Stimulated activated naive B cell treated with anti-CD40 and anti-IgM and Interleukin-4, amounts not matched to agents 10 μg/mL and 1 μg/mL and 100 μg/mL, for 72 hours (primary cell): ENCODE measurements at places on chromosomes 16 and 17.

DNA sequence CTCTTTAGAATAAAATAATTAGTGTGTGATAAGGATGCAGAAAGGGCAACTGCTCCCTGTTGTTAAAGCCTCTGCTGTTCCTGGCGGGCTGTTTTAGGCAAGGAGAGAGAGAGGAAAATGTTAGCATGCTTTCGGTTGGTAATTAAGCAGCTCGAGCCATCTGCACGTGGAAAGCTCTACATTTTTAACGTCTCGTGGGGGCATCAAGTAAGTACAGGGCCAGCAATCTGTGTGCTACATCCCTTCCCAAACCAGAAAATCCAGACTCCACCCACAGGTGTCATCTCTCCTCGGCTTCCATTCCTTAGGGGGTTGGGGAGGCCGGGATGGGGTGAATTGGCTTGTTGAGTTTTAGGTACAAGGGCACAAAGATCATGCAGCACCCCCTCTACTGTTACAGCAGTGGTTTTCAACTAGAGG, 62.4 kb upstream of the MARCHF10 start:
- no peak for DNase-seq

- no peak for DNase-seq
Observed at GRCh38 chr16:11032000-11032921, 87.9 kb downstream of the CLEC16A start.

- no peak for DNase-seq
Observed at GRCh38 chr16:27425961-27426360, 24.0 kb downstream of the IL21R start.

GRCh38 chr17:55830699-55831471, 80.0 kb downstream of the PCTP start:
- no peak for DNase-seq

DNA sequence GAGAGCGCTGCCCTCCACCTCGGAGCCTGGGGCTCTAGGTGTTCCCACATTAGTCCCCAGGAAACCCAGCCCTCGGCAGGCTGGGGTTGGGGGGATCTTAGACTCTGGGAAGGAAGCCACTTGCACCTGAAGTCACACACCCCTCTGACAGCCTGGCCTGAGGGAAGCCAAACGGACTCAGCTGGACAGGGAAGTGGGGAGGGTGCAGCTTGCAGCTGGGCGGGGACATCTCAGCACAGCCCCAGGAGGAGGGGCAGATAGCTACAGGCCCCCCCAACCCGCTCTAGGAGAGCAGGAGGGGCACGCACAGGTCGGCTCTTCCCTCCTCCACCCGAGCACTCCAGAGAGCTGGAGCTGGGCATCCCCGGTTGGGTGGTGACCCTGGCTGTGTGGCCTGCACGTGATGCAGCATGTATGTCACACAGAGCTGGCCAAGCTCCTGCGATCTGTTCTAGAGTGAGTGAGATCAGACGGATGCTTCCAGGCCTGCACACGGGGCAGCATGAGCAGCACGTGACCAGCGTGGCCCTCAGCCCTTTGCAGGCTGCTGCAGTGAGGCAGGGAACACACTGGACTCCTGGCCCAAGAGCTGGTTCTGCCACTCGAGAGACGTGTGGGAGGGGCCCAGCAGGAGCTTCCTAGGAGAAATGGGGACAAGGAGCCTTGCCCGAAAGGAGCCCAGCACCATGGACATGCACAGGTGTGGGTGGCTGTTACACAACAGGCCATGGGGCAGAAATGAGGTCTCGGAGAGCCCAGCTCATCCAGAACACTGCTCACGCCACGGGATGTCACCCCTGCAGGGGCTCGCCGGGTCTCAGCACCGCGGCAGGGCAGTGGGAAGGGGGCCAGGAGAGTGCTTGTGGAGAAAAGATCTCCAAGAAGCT, 15.4 kb downstream of the KIFC3 start:
- DNase-seq = no peak

- no peak for DNase-seq
Observed at GRCh38 chr17:49252148-49252695, 21.6 kb upstream of the PHOSPHO1 start.

DNA sequence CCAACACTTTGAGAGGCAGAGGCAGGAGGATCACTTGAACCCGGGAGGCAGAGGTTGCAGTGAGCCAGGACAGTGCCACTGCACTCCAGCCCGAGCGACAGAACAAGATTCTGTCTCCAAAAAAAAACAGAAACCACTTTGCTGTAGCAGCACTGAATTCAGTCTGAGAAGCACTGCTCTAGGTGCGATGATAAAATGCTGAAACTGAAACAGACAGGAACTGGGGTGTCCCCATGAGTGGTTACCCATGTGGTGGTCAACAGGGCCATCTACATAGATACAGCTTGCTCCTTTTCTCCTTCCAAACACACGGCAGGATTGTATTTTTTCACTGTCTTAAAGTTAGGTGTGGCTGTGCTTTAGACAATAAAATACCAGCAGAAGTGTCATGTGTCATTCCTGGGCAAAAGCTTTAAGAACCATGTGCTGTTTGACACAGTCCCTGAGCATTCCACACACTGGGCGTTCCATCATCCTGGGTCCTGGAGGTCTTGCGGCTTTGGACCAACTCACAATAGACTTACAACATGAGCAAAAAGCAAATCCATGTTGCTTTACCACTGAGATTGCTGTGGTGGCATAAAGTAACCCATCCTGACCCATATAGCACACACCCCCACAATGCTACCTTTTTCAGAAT, 11.5 kb downstream of the GAS7 start:
- DNase-seq = no peak

- DNase-seq = no peak
Observed at GRCh38 chr17:9170336-9170735, 149.0 kb downstream of the NTN1 start.

GRCh38 chr17:82294064-82294773, 20.7 kb upstream of the CSNK1D start:
- DNase-seq = no peak

GRCh38 chr16:15035163-15035729, 20.6 kb downstream of the NTAN1 start:
- no peak for DNase-seq
